ENCODE measurements at places on chromosomes 5 and 9.

DNA sequence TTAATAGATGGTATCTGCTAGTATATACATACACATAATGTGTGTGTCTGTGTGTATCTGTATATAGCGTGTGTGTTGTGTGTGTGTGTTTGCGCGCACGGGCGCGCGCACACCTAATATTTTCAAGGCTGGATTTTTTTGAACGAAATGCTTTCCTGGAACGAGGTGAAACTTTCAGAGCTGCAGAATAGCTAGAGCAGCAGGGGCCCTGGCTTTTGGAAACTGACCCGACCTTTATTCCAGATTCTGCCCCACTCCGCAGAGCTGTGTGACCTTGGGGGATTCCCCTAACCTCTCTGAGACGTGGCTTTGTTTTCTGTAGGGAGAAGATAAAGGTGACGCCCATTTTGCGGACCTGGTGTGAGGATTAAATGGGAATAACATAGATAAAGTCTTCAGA, 757 bp downstream of the FXN start:
- no peak for DNase-seq

DNA sequence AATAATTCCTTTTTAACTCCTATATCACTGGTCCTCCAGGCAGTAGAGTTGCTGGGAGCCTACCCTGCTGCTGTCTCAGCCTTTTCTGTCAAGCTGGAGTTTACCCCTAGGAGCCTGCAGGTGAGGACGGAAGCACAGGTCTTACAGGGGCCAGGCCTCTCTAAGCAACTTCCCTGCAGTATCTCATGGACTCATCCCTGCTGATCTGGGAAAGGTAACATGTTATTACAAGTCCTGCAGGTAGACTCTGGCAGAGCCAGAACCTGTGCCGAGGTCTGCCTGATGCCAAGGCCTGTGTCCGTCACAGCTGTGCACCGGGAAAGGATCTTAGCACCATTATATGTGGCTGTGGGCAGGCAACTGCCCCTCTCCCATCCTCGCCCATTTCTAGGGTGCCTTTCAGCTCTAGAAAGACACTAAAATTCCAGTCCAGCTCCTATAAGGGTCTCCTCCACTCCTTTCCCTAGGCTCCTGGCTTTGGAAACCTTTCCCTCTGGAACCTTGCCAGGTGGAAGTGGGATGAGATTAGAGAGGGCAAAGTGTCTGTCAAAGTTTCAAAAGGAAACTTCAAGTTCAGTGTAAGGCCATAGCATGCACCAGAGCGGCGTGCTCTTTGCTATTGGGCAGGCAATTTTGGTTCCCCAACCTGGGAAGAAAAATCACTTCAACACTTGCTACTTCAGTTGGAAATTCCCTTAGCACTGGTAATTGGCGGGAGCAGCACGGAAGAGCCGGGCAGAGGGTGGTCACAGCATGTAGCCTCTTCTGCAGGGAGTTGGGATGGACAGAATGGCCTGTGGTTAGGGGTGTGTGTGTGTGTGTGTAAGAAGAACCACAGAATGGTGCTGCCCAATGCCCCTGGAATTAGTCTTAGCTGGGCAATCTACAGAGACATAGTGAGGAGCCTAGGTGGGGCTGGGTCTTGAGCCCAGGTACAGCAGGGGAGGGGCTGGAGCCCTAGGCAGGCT, 17.5 kb downstream of the TMEM171 start:
- DNase-seq, result no peak

DNA sequence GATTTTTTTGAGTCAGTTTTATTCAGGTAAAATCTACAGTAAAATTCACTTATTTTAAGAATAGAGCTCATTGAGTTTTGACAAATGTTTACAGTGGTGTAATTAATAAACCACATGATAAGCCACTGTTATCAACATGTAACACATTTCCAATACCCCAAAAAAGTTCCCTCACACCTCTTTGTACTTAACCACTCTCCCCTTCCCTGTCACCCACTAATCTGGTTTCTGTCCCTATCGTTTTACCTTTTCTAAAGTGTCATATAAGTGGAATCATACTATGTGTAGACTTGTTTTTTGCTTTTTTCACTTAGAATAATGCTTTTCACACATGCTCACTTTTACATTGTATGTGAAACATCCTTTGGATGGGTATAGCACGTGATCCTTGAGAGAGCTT, 127.2 kb downstream of the KDM4C start:
- DNase-seq, result no peak

DNA sequence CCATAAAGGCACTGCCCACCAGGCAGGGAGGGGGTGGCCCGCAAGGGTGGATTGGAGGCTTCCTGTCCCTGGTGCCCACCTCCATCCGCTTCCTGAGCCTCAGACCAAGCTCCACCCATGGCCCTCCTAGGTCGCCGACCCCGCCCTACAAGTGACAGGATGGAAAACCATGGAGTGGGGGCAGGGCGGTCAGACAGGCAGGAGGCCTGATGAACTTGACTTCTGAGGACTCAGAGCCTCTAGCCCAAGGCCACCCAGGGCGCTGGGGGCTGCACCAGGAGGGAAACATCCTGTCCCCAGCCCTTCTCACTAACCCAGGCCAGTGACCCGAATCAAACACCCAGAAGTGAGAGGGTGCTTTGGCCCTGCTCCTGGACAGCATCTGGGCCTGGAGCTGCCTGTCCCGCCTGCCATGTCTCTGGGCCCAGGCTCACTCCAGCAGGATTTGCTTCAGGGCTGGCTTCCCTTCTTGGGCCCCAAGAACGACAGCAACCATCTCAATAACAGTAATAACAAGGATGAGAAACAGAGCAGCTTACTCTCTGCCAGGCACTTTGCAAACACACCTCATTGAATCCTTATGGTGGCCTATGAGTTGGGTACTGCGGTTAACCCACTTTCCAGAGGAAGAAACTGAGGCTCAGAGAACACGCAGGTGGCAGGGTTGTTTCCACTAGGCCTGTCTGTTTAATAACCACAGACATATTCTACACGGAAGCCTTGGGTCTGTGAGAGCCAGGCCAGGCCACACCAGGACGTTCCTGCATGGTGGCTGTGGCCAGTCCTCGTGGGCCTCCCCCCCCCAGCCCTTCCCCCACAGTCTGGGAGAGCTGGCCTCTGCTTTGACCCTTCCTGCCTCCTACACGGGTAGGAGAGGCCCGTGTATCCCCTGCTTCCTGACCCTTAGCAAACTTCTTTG, 4.4 kb upstream of the ST6GALNAC6 start:
- DNase-seq, result no peak

Measured in activated CD8-positive, alpha-beta memory T cell treated with anti-CD3 and anti-CD28 coated beads for 4 hours (primary cell).